ENCODE measurements at places on chromosomes 4 and X.
A peak's percentile ranks its signal among the peaks of the same experiment; 100 is the strongest.

DNA sequence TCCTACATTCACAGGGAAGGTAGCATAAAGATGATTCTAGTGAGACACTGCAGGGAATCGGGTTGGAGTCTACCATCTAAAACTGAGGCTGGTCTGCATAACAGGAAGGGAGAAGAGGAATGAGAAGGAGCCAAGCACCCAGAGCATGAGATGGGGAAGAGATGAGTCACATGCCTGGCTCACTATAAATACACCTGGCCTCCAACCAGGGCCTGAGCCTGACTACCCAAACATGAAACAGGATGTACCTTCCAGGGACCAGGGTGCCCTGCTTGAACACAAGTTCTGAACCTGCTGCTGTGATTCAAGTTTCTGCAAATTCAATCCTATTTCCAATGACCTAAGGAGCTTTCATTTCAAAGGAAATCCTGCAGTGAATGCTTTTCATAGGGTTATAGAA is 24.9 kb downstream of the CD99L2 start:
- no peak for DNase-seq

DNA sequence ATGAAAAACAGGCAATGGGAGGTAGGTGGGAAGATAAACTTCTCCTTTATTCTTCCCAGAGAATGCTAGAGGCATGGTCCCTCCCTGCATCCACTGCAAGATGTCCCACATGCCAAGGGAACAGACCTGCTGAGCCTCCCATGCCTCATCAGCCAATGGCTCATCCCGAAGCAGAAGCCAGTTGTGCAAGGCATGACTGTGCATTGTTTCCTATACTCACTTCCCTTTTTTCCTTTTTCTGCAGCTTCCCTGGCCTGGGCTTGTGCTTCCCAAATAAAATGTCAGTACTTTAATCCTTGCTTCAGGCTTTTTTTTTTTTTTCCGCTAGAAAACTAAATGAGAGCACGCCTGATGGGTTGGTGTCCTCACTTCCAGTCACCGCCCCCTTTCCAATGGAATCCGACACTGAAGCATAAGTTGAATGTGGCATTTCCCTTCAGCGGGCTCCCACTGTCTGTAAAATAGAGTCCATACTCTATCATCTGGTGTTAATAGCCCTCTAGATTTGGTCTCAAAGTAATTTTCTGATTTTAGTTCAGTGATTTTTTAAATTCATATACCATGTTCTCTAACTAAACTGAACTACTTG is 239.0 kb upstream of the JADE1 start:
- no peak for DNase-seq

DNA sequence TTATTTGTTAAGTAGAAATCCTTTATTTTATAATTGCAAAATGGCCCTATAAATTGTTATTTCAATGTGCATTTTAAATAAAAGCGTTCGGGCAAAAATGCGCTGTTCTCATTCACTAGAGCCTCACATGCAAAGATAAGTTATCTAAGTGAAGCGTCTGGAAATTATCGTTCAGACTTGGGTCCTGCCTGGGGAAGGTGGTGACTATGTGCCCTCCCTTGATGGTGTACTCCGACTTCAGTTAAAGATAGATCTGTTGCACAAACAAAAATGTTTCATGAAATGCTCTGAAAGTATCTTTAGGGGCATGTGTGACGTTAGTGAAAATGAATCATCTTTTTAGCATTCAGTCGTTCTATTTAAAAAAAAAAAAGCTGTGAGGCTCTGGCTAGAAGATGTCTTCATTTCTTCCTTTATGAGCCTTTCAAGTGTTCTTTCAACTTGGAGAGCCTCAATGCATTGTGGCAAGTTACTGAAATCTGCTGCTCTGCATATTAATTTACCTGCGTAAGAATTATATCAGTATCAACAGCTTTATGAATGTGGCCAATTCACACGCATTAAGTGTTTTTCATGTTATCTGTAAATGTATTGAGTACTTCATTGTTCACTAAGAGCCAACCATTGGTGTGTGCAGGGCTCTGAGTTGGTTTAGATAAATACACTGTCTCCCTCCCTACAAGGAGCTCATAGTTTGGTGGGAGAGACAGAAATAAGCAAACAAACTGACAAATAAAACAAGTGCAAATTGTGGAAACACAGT is 83.0 kb downstream of the AFF1 start:
- no peak for DNase-seq

DNA sequence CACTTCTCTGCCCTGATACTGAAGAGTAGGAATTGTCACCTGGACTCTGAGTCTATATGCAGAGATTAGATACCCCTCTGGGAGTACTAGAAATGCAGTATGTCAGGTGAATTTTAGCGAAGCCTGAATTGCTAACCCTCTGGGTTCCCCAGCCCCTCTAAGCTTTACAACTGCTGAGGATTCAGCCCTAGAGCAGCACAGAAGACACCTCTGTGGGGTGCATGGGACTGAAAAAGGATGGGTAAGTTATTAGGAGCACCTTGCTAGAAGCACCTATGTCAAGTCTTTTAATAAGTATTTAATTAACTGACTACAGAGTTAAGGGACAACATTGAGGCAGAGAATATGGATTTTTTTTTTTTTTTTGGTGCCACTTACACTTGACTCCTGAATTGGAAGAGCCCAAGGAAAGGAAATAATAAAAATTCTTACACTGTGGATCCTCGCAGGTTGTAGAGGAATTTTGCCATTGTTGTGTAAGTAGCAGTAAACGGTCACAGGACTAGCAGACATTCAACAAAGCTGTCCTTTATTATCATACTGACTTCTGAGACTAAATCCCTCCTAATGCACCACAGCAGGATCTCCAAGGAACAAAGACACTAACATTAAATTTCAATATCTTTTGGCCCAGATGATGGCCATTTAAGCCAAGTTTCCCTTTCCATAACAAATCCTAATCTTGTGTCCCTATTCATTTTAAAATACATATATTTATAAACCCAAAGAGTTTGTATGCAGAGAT is 253.2 kb downstream of the ANKRD50 start:
- no peak for DNase-seq

GRCh38 chr4:83118869-83119268 is 4.3 kb upstream of the PLAC8 start:
- DNase-seq, result no peak

DNA sequence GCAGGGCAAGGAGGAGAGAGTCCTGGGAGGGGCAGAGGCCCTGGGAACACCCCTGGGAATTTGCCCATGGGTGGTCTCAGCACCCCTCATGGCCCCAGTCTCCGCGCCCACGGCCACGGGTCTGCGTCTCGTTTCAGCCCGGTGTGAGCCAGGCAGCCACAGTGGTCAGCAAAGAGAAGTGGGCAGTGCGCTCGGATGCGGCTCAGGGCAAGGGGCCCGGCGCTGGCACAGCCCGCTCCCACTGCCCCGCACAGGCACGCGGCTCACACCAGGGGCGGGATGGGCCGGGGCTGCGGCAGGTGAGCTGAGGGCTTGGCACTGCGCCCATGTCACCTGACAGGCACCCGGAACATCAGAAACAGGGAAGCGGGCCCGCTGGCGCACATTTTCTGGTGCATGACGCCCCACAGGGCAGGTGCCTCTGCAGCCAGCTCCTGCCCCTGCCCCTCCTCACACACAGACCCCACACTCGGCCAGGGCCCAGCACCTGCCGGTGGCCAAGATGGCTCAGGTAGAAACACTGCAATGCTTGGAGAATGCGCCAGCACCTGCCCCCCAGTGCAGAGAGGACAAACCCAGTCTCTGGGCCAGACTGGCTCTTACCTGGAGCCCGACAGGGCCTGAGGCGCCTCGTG is 41.9 kb upstream of the MXD4 start:
- no peak for DNase-seq

- DNase-seq, result no peak
Observed at GRCh38 chr4:118224243-118224829, 128.5 kb downstream of the PRSS12 start.

- DNase-seq, result no peak
Observed at GRCh38 chrX:114028907-114029662, 554.8 kb upstream of the HTR2C start.

GRCh38 chrX:153635788-153636668 is 11.0 kb upstream of the DUSP9 start:
- DNase-seq, result peak; percentile 16

GRCh38 chrX:103889216-103889615 is 57.2 kb upstream of the RAB9B start:
- no peak for DNase-seq

- DNase-seq, result no peak
Observed at GRCh38 chr4:16837475-16837874, 61.0 kb downstream of the LDB2 start.

DNA sequence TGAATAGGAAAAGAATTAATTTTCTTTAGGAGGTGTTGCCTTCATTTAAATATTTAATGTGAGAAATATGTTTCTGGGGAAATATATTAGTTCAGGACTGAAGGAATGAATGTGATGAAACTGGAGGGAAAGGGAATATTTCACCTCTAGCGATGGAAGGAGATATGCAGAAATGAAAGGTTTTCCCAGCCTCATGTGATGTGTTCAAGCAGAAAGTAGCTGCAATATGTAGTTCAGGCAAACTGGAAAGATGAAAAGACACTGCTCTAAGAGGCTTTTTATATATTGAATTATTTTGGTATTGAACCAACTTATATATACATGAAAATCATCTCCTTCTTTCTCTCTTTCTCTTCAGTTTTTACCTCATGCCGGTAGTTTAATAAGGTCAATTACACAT is 3.4 kb downstream of the GRID2 start:
- DNase-seq, result no peak

DNA sequence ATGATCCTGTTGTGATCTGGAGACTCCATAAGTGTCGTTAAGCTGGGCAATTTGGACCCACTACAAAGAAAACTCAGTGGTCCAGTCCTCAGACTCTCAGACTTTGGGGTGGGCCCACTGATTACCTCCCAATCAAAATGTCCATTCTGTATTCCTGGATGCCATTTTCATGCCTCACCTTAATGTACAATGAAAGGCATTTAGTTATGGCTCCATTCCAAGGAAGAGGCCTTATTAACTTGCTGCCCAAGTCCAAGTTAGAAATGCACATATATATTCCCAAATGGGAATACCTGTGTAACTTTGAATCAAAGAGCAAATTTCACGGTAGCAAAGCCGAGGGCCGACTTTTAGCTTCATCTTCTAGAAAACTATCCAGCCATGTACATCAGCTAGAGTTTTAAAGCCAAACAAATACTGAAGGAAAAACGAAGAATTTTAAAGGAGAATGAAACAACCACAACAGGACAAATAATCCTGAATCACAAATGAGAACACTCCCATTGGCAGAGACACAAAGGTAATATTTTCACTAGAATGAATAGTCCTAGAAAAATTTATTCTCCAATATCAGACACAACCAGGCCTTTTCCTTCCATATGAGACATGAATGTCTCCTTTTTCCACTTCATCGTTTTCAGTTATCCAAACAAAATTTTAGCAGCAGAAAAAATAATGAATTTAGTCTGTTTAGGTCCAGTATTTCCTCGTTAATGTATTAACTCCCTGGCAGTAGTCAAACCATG is 63.7 kb upstream of the HHIP start:
- no peak for DNase-seq

- no peak for DNase-seq
Observed at GRCh38 chr4:129917651-129918050, 821.7 kb downstream of the C4orf33 start.

DNA sequence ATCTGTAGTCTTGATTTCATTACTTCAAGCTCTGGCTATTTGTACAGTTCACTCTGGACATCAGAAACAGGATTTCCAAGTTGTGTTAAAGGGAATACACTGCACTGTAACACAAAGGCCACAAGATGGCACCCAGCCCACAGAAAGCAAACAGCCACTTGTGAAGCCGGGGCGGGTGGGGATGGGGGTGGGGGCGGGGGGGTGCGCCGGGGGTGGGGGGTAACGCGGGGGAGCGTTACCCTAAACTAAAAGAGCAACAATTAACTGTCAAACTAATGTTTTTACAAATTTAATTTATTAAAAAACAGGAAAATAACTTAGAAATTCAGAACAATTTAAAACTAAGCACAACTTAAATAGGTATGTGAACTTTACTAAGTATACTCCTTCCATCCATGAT is 27.3 kb downstream of the PRDX4 start:
- DNase-seq, result no peak
